ENCODE measurements at places on chromosomes 5 and 9.

DNA sequence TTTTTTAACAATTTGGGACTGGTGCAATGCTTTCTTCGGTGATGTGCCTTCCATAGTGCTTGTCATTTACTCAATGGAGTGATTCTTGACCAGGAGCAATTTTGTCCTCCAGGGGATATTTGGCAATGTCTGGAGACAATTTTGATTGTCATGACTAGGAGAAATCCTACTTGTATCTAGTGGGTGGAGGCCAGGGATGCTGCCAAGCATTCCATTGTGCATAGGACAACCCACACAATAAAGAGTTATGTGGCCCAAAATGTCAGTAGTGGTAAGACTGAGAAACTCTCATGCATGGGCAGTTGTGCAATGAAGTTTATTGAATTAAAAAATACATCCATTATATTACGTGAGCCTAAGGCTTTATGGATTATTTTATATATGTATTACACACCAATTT is 70.5 kb downstream of the FOCAD start:
- no peak for DNase-seq

- peak; percentile 25 for DNase-seq
Measured at GRCh38 chr9:134585746-134586706, 55.6 kb upstream of the COL5A1 start.

GRCh38 chr5:60996368-60996767 is 51.4 kb downstream of the NDUFAF2 start:
- DNase-seq: no peak

GRCh38 chr9:137167277-137167746 is 2.5 kb downstream of the LRRC26 start:
- DNase-seq: no peak

GRCh38 chr9:89524963-89525362 is 27.1 kb upstream of the SEMA4D start:
- no peak for DNase-seq

DNA sequence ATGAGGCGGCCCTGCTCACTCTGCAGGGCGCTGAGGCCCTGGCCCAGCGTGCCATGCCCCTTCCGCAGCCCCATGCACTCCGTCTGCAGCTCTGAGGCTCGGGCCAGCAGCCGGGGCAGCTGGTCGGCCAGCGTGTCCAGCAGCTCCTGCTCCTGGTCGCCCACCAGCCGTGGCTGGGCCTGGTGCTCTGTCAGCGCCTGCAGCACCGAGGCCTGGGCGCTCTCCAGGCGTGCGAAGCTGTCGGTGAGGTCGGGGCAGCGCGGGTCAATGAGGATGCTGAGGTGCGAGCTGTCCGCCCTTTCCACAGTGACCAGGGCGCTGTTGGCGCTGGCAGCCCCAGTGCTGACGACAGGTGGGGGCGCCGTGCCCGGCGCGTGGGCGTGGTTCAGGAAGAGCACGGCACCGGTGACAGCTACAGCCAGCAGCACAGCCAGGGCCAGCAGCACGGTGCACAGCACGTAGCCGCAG is 9.4 kb downstream of the FIBCD1 start:
- no peak for DNase-seq

DNA sequence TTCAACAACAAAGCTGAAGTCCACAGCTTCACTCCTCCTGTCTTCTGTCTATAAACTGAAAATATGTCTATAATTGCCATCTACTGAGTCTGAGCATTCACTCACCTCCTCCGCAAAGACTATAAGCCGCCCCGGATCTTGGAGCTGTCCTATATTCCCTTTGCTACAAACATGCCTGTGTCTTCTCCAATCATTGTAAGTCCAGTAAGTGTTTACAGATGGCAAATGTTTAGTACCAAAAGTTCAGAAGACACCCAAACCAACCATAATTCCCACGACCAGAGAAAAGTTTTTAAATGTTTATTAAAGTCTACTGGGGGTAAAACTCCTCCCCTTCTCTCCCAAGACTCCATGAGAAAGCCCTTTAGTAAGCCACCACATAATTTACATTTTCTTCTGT is 80.9 kb downstream of the EBF1 start:
- DNase-seq: no peak

GRCh38 chr9:123345567-123345955 is 10.4 kb upstream of the CRB2 start:
- no peak for DNase-seq

- no peak for DNase-seq
Measured at GRCh38 chr9:88794100-88794499, 197.2 kb upstream of the S1PR3 start.

DNA sequence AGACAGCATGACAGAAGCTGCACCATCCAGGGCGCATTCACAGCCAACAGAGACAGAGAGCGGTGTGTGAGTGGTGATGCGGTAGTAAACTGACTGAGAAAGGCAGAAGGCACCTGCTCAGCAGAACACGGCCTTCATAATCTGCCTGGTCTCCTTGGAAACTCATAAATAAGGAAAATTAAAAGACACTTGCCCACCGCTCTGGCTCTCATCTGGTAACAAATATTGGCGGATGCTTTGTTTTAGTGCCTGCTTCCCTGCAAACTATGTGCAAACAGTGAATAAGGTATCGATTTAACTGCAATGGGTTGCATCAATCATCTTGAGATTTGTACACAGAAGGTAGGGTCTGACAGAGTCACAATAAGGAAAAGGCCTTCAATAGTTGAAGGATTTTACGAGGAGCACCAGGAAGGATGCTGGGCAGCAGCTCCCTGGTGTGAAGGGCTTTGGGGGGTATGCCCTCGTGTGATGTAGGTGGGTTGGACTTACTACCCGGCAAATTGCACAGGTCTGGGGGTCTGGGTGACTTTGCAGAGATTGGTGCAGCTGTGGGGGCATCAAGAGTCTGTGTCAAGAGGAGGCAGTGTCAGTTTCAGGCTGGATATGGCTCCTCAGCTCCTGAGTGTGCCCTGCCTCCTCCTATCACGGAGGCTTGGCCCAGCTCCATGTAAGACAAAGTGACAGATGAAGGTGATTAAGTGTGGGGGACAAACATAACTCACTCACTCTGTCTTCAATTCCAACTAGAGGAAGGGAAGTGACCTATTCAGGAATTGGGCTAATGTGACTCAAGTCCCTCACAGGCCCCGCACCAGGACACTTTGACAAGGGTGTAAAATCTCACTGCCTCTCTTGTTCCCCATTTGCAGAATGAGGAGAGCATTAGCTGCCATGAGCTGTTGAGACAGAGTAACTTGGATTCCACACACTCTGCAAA is 166.7 kb downstream of the ICE1 start:
- no peak for DNase-seq

- no peak for DNase-seq
Measured at GRCh38 chr5:9176641-9177040, 369.2 kb downstream of the SEMA5A start.
